EL (cell line): ENCODE measurements at places on chromosomes 2 and 18.

GRCh38 chr18:61900504-61901281 lies 7.9 kb upstream of the RNF152 start:
- no peak for DNase-seq

DNA sequence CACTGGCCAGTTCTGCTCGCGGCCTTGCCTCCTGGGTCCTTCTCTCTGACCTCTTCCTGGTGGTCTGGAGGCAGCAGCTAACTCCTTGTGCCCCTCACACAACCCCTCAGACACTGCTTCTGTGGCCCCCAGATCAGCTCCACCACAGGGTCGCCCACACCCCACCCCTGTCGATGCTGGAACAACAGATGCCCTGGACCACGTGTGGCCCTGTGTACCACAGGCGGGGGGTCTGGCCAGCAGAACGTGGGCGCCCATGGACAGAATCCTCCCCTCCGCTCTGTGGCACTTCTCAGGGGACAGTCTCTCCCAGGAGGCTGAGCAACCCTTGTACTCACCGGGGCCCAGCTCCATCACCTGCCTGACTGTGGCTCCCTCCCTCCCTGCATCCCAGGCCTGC lies 245.6 kb downstream of the NDUFA10 start:
- DNase-seq, result no peak

- no peak for DNase-seq
Measured at GRCh38 chr2:235573331-235574221, 79.7 kb downstream of the AGAP1 start.

- DNase-seq, result no peak
Measured at GRCh38 chr18:13471198-13471845, 252.8 kb downstream of the LDLRAD4 start.

GRCh38 chr2:154771664-154772284 lies 73.3 kb downstream of the KCNJ3 start:
- DNase-seq, result no peak

GRCh38 chr2:200477667-200478131 lies 32.2 kb downstream of the KCTD18 start:
- DNase-seq, result no peak

DNA sequence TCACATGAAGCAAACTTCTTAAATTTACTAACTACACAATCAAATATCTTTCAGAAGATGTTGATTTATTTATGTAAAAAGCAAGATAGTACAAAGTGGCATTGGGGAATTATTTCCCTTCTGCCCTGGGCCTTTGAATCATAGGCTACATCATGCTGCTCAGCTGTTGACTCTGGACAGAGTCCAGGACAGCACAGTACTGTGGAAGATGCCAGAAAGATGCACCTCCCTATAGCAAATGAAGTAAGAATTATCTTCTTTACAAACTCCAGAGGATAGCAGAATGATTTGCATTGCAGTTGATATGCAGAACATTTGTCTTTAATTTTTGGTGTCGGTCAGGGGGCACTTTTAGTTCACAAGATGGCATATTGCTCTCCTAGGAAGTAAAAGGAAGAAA lies 1354.5 kb upstream of the ZEB2 start:
- DNase-seq, result peak; percentile 63

DNA sequence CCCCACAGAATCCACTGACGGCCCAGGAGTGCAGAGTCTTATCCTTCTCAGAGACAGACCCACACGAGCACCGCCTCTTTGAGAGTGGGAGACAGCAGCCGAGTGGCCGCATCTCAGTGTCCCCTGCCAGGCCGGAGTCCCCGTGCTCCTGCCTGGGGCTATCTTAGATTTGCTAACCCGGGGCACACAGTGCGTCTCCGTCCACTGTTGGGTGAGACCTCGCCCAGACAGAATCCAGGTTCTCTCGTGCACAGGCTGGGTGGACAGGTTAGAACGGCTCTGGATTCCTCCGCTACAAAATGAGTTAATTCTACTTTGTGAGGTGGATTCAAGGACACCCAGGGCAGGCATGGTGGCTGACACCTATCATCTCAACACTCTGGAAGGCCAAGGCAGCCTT lies 88.3 kb downstream of the ZNF516 start:
- DNase-seq, result no peak

- no peak for DNase-seq
Measured at GRCh38 chr2:72394541-72395070, 246.9 kb upstream of the CYP26B1 start.

- DNase-seq, result no peak
Measured at GRCh38 chr18:46392576-46392975, 264.4 kb downstream of the LOXHD1 start.

DNA sequence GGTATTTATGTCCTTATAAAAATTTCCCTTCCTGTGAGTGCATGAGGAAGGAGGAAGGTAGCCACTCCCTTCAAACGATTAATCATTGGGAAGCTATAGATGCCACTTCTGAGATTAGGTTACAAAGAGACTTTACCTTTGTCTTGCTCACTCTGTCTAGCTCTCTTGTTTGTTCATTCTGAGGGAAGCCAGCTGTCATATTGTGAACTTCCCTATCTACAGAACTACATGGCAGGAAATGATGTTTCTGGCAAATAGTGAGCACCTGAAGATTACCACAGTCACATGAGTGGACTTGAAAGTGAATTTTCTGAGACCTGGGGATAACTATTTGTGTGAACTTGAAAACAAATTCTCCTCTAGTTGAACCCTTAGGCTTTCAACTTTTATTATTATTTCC lies 776.8 kb downstream of the CCDC85A start:
- DNase-seq, result no peak

- DNase-seq, result no peak
Measured at GRCh38 chr18:44671914-44672313, 8.8 kb upstream of the SETBP1 start.

GRCh38 chr2:96273763-96274162 lies 7.7 kb downstream of the CIAO1 start:
- DNase-seq, result no peak

- peak; percentile 49 for DNase-seq
Measured at GRCh38 chr2:119823734-119824334, 64.1 kb downstream of the PTPN4 start.

DNA sequence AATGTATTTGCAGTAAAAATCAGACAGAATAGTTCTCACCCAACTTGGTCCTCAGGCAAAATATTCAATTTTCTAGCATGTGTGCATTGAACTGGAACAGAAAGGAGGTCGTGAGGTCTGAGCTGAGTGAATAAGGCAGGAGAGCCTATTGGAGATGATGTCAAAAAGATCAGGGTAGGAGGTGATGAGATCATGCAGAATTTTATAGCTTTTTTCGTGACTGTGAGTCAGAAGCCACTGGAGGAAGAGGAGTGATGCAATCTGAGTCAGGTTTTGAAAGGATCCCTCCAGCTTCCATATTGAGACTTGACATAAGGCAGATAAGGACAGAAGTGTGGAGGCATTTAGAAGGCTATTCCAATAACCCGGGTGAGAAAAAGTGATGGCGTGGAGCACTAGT lies 299.5 kb upstream of the SOX11 start:
- no peak for DNase-seq

GRCh38 chr18:59478591-59478990 lies 119.5 kb upstream of the LMAN1 start:
- DNase-seq, result peak; percentile 29

DNA sequence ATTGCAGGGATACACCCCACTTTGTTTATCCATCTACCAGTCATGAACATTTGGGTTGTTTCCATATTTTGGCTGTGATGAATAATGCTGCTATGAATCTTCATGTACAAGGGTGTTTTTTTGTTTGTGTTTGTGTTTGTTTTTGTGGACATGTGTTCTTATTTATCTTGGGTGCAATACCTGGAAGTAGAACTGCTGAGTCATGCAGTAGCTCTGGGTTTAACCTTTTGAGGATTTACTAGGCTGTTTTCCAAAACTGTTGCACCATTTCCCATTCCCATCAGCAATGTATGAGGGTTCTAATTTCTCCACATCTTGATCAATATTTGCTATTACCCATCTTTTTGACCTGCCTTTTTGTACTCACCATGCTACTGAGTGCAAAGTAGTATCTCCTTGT lies 140.0 kb upstream of the CYP1B1 start:
- DNase-seq, result no peak

DNA sequence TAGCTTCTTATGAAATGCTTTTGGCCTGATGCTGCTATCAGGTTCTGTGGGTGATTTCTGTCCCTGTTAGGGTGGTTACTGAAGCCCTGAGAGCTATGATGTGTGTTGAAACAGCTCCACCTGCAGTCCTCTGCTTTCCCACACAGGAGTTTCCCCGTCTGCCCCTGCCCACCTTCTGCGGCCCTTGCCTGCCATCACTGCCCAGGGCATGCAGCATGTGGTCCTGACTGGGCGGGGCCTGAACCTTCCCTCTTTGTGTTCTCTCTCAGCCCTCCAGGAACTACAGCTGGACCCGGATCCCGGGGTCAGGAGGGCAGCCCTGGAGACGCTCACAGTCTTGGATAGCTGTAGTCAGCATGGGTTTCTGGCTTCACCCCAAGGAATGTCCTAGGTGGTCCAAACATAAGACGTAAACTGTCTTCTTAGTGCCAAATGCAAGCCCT lies 21.4 kb downstream of the HJURP start:
- peak; percentile 26 for DNase-seq

GRCh38 chr2:139357972-139358371 lies 577.8 kb upstream of the NXPH2 start:
- no peak for DNase-seq

- no peak for DNase-seq
Measured at GRCh38 chr18:23487738-23488570, 15.4 kb upstream of the RMC1 start.

DNA sequence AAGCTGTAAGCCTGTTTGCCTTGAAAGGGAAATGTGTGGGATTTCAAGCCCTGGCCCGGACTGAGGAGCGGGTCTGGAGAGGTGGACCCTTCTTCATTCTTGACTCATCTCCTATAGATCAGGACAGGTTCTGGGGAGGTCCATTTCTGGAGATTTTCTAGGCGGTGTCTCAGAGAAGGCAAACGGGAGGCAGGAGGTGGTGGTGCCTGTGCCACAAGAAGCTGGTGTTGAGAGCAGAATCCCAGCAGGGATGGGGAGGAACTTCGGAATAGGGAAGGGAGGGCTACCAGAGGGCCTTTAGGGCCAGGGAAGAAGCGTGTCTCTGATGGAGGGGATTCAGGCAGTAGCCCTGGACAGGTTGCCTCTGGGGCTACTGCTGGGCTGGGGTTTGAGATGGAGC lies 93.0 kb downstream of the CTIF start:
- no peak for DNase-seq

- no peak for DNase-seq
Measured at GRCh38 chr2:43241558-43241957, 15.2 kb upstream of the ZFP36L2 start.

GRCh38 chr2:203562268-203562667 lies 27.2 kb upstream of the RAPH1 start:
- no peak for DNase-seq

- DNase-seq, result no peak
Measured at GRCh38 chr2:31258351-31258750, 24.4 kb downstream of the EHD3 start.
